ENCODE measurements at places on chromosomes 2 and 18.

GRCh38 chr2:96556441-96557330, 20.1 kb downstream of the ARID5A start:
- DNase-seq = no peak

- DNase-seq = no peak
Measured at GRCh38 chr2:77191665-77192064, 330.5 kb downstream of the LRRTM4 start.

GRCh38 chr2:136013955-136014354, 28.5 kb upstream of the DARS1 start:
- DNase-seq = no peak

GRCh38 chr2:71779774-71780105, 326.4 kb downstream of the DYSF start:
- DNase-seq = no peak

- DNase-seq = no peak
Measured at GRCh38 chr2:227161947-227162346, 2.1 kb downstream of the COL4A4 start.

- DNase-seq = no peak
Measured at GRCh38 chr2:57753636-57754035, 293.0 kb upstream of the VRK2 start.

DNA sequence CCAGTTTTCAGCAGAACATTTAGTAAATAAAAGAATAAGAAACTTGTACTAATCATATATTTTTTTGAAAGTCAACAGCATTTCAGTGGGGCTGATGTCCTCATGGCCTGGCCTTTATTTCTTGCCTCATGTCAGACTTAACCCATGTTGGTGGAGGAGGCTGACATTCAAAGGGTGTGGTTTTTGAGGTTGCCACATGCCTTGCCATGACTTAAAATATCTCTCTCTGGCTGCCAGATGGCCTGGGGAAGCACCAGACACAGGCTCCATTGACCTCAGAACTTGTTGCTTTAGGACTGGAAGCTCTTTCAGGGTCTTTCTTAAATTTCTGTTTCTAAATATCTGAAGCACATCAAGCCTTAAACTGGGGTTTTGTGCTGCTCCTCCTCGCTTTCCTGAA, 32.5 kb upstream of the CD28 start:
- no peak for DNase-seq

DNA sequence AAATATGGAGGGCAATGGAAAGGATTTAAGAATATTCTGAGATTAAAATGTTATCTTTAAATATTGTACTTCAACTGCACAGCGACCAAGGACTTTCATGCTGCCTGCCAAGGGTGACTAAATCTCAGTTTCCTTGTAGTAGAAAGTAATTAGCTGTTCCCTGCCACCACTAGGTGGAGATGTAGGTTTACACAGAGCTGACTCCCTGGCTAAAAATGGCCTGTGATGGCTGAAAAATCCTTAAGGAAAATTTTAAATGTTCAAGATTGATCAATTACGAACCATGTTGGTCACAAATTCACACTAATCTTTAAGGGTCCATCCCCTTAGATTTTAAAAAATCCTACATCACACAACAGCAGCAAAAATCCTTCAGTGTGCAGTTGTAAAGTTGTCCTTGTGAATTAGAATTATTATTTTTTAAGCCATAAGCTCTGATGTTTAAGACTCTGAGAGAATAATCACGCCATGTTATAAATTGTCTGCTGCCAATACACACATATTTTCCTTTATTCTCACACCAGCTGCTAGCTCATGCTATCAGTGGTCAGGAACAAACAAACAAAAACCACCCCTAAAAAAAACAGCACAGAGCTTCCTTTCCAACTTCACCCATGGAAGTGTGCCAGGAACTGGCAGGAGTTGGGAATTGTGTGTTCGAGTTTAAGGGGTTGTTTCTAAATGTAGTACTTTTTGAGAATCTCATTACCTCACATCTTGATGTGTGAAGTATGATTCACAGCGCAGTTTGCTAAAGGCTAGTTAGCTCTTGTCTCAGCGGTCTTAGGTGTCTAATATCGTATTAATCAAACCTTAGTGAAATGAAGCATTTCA, 399.8 kb downstream of the TMEM182 start:
- peak; percentile 44 for DNase-seq

- no peak for DNase-seq
Measured at GRCh38 chr18:7492385-7492784, 74.7 kb upstream of the PTPRM start.

DNA sequence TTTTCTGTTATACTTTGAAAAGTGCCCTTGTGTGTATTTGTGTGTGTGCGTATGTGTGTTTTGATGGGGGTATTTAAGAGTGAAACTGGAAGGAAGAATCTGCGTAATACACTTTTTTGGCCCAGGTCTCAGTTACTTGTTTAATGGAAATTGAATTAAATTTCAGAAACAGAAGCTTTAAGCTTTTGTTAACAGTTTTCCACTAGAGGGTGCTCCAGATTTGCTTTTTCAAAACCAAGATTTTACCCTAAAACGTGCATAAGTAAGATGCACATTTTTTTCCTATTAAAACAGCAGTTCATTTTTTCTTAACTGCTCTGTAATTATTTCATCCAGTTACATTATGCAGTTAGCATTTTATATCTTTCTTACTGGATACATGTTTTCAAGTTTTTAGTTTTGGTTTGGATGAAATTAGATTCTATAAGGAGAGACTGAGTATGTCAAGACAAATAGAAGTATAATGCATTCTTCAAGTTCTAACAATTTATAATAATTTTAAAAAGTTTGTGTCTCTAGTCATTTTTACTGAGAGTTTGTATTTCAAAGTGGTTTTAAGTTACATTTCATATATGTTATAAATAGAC, 97.2 kb downstream of the PIK3C3 start:
- no peak for DNase-seq

- no peak for DNase-seq
Measured at GRCh38 chr2:233446606-233447305, 92.5 kb downstream of the DGKD start.
